Memory B cell (primary cell): ENCODE measurements at places on chromosomes 13 and 19.

GRCh38 chr13:99982731-99983498 is 1.3 kb downstream of the ZIC2 start:
- DNase-seq: no peak

DNA sequence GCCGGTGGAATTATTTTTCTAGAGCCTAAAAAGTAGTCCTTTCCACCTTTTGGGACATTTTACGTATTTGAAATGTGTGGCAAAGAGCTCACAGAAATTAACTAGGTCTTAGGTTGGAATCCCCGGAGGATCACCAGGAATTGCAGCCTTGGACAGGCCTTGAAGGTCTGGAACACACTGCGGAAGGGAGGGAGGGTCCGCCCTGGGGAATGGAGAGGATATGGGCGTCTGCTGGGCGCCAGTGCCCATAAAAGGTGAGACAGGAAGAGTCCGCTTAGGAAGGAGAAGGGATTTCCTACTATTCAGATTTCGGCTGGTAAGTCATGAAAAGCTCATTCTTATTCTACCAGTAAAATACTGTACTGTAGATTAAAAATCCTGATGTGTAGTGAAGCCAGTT is 111.9 kb downstream of the COL4A2 start:
- DNase-seq: no peak

GRCh38 chr13:49319551-49319950 is 71.8 kb downstream of the CDADC1 start:
- DNase-seq: no peak

DNA sequence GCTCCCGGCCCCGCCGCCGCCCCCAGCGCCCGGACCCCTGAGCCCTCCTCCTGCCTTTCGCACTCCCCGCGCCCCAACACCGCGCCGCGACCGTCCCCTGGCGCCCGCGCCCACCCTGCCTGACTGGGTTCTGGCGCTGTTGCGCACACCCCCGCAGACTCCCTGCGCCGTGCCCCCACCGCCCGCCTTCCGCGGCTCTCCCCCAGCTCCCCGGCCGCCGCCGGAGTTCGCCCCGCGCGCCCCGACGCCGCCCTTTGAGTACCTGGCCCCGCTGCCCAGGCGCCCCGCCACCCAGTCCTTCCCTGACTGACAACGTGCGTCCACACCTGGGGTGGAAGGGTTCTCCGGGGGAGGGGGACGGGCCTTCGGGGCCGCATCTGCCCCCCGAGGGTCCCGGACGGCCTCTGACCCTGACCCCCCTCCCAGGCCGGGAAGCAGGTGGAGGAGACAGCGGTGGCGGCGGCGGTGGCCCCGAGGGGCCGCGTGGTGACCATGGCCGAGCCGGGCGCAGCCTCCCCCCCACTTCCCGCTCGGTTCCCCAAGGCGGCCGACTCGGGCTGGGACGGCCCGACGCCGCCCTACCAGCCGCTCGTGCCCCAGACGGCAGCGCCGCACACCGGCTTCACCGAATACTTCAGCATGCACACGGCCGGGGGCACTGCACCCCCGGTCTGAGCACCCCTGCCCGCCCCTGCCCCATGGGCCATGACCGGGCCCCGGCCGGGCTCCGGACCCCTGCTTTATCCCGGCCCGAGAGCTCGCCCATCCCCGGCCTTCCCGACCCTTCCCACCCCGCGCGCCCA is 1.4 kb upstream of the MEGF8 start:
- DNase-seq: no peak

DNA sequence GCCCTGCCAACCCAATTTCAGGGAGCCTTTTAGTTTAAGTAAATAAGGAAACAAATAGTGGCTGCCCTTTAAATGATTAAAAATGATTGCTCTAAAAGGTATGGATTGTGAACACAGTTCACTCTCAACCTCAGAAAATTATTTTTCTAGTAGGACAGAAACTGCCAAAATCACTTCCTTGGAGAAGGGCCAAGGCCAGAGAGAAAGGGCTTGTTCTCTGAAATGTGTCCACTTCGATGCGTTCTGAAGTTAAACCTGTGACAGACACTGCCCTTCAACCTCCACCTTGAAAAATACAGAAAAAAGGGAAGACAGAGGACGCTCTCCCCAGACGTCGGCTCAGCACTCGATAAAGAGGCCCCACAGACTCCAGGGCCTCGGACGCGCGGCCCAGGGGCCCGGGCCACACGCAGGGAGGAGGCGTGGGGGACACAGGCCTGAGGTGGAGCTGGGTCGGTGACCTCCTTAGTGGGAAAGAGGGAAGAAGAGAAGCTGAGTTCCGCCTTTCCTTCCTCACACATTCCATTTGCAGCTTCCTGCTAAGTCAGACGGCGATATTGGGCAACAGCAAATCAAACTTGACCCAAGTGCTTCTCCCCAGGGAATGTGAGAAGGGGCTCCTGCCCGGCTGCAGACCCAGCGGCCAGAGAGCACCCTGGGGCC is 63.6 kb downstream of the RASA3 start:
- no peak for DNase-seq

DNA sequence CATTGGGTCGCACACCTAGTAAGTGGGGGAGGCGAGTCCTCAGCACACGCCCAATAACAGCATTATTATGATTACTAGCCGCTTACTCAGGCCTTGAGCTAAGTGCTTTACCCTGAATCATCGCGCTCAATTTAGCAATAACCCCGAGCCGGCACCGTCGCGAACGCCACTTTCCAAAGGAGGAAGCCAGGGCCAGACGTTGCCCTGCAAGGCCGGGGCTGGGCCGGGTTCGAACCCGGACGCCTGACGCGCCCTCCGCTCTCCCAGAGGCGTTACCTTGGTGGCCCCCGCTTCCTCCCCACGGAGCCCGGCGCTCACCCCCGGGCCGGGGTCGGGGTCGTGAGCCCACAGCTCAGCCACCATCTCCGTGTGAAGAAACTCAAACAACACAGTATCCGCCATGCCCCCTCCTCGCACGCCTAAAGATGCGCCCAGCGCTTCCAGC is at the start of gene TRAPPC6A:
Gene TRAPPC6A (minus strand): TSS at position 421 of the 445 bp plus-strand sequence. CDS start 19 bp downstream, at position 402.
- DNase-seq: no peak

GRCh38 chr13:27250833-27251165 is 559 bp upstream of the RPL21 start:
- DNase-seq: no peak
